CD4-positive, alpha-beta T cell treated with Interleukin-2 at 100 ng/mL for 4 hours (primary cell): ENCODE measurements at places on chromosomes 2 and 18.

DNA sequence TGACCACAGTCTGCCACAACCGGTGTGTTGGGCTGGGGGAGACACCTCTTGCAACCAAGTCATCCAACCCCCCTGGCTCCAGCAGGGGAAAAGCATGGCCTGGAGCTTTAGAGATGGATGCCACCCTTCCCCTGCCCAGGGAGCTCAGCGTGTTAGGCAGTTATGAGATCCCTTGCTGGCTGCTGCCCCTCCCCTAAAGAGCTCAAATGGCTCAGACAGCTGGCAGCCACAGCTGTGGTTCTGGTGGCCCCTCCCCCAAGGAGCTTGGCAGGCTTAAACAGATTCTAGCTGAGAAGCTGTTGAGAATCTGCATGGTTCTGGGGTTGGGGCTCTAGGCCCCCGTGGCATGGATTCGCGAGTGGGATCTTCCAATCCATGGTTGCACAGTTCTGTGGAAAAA, 64.7 kb downstream of the TEX51 start:
- DNase-seq, result no peak

DNA sequence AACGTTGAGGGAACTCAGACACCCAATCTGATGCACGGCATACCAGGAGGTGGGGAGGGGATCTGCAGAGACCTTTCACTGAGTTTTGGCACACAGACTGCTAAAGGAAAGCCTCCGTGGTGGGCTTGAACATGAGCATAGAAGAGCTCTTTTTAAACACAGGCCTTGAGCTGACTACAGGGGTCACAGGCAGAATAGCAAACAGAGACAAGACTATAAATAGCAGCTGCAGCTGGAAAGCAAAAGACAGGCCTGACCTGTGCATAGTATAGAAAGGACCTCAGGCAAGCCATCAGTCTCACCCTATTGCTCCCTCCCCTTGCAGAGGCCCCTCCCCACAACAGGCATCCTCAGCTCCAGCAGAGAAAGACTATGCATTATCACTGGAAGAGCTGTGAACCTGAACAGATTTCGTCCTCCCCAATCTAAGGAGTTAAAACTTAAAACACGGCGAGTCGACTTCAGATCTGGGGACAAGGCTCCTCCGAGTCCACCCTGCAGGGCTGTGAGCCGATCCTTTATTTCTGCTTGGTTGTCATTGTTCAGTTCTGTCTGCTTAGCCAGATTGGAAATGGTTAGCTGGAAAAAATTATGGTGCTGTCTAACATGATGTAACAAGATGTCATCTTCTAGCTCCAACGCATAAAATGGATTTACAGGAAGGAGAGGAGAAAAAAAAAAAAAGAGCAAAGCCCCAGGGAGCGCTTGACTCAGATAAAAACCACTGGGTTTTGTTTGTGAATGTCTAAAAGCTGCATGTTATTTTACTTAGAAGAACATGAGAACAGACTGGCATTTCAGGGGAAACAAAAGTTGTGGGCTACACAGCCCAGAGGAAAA, 25.2 kb upstream of the LCLAT1 start:
- DNase-seq, result peak; percentile 26

GRCh38 chr2:229586746-229587705, 127.3 kb downstream of the DNER start:
- no peak for DNase-seq

- peak; percentile 56 for DNase-seq
Observed at GRCh38 chr2:98464772-98465310, 20.2 kb downstream of the INPP4A start.

DNA sequence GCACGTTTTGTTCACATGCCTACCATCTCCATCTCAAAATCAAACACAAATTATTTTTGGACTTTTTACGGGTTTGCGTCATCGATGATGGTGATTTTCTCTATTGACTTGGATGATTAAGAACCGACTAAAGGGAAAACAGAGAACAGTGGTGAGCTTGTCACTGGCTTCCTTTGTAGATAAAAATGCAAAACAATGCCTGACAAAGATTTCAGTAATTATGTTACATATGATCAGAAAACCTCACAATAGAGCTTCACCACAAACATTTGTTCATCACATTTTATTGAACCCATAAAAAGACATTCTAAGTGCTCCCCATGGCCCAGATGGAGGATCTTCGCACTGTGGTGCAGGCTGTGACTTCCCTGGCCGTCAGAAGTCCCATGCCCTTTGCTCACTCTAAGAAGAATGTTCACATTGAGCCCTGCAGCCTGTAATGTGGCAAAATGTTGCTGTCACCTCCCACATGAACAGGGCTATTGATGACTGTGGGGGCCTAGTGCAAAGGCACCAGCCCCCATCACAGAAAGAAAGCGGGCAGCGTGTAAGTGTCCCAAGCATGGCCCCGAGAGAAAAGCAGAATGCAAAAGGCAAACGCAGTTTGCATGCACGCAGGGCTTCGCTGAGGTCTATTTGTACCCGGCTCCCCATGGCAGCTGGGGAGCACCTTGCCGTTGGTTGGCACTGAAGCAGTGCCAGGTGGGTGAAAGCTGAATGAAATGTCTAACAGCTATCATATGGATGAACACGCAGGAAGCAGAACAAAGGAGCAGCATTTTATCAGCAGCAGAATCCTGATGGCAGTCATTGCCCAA, 60.6 kb downstream of the BCL2 start:
- no peak for DNase-seq

DNA sequence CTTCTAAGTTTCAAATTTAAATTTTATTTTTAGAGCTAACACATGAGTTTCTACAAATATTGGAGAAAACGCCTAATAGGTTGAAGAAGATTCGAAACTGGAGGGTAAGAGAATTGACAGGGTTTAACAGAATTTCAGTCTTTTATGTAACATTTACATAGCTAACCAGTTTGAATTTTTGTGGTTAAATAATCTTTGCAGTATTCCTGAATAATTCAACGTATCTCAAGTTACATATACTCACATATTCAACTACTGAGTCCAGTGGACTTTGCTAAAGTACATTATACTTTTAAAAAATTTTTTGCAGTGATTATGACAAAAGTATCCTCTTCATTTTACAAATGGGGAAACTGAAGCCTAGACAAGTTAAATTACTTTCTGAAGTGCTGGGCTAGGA, 34.0 kb downstream of the CCNT2 start:
- DNase-seq, result no peak

GRCh38 chr18:43382641-43383403, 105.5 kb upstream of the SYT4 start:
- no peak for DNase-seq

- no peak for DNase-seq
Observed at GRCh38 chr2:205727174-205727573, 44.9 kb downstream of the NRP2 start.

DNA sequence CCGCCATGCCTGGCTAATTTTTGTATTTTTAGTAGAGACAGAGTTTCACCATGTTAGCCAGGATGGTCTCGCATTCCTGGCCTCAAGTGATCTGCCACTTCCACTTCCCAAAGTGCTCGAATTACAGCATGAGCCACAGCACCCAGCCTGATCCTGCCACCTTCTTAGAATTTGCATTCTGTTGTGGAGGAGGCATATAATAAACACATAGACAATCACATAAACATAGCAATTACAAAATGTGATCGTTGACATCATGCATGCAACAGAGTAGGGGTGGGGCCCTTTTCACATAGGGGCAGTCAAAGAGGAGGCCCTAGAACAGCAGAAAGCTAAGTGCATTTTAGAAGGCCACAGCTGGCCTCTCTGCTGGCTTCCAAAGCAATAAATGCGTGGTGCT, 39.9 kb upstream of the TSPYL6 start:
- DNase-seq, result no peak

DNA sequence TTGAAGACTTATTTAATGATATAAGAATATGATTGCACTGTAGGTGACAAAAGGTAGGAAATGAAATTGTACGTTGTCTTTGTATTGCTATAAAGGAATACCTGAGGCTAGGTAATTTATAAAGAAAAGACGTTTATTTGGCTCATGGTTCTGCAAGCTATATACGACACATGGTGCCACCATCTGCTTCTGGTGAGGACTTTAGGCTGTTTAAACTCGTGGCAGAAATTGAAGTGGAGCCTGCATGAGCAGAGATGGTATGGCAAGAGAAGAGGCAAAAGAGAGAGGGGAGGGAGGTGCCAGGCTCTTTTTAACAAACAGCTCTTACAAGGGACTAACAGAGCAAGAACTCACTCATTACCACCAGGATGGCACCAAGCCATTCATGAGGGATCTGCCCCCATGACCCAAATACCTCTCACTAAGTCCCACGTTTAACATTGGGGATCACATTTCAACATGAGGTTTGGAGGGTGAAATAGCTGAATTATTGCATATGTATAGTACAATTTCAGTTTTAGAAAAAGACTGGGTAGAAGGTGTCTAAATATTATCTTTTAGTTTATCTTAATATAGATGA, 86.8 kb downstream of the GULP1 start:
- no peak for DNase-seq

- no peak for DNase-seq
Observed at GRCh38 chr18:54696616-54697293, 105.7 kb downstream of the DYNAP start.

DNA sequence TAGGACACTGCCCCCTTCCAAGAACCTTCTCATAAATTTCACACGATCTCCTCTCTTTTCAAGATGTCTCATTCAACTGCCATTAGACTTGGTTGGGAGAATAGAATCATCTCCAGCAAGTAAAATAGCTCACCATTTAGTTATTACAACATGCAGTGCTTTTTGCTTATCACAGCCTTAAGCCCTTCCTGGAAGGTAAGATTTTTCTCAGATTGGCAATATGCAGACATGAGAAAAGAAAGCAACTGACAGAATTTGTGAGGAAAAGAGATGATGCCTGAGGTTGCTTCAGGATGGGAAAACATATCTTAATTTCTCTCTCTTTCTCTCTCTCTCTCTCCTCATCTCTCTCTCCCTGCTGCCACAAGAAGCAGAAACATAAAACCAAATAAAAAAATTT, 855.1 kb upstream of the ACVR2A start:
- no peak for DNase-seq

DNA sequence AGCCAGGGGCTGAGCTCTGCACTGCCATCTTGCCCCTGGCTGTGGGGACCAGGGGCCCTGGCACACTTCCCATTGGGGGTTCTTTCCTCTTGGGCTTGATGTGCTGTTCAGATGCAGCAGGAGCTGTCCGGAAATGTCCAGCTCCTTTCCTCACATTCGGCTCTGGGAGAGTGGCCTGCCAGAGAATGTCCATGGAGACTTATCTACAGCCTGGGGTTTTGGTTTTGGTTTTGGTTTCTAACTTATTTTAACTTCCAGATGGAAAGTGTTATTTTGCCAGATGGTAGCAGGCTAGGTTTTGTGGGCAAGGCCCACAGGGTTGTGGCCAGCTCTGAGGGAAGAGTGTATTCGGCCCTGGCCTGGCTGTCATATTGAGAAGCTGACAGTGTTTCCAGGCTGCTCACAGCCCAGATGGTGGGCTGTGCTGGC, 177.3 kb downstream of the ANKRD30B start:
- no peak for DNase-seq

DNA sequence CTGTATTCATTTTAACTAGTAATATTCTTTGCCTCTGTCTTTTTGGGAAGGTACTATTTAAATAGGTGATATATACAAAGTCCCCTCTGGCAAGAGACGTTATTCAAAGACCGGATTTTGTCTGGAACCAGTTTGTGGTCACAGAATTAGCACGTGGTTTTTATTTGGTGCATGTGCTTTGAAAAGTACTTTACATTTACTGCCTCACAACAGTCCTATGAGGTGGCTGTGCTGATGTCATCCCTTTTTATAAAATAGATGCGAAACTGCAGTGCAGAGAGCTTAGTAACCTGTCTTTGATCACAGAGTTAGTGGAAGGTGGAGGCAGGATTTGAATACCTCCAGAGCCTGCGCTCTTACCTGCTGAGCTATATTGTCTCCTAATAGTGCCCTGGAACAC, 4.0 kb downstream of the LPIN1 start:
- DNase-seq, result peak; percentile 84

GRCh38 chr2:172869861-172870260, 134.2 kb downstream of the RAPGEF4 start:
- DNase-seq, result no peak

GRCh38 chr2:122433123-122433754, 677.8 kb downstream of the TSN start:
- no peak for DNase-seq

DNA sequence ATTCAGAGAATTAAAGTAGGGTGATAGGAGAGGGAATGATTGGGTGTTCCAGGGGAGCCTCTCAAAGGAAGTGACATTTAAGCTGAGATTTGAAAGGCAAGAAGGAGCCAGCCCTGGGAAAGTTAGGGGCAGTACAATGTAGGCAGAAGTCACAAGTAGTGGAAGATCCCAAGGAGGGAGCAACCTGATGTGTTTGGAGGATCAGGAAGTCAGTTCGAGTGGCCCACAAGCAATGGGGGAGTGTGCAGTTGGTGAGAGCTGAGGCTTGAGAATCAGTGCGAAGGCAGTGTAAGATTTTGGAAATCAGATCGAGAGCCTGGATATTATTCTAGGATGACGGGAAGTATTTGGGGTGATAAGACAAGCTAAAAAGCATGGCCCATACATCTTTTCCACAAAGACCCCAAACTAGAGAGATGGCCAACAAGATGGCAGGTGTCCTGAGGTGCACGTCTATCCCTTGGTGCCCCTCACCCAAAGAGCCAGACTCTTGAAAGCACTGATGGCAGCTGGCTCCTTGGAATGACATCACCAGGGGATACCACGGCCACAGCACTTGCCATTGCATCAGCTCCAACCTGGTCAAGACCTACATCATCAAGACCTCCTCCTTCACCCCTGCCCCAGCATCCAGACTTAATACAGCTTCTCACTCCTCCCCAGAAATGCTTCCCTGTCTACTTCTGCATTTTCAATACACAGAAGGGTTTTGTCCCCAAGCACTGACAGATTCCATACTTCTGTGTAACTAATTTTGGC, 127.3 kb downstream of the BCL2 start:
- no peak for DNase-seq

GRCh38 chr2:39069136-39069515, 51.7 kb downstream of the SOS1 start:
- peak; percentile 31 for DNase-seq

DNA sequence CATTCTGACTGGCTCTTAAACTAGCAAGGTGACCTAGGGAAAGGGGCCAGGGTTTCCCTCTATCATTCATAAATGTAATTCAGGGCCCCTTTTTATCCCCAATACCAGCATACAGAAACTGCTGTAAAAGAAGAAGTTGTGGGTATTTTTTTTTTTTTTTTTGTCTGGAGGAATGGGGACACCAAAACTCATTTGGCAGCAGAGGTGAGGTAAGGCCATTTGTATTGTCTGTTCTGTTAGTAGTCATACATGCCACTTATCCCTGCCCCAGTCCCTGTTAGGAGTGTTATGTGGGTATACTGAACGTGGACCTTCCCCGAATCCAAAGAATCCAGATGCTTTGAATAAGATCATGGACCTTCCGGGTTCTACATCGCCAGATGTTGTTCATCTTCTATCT, 1.7 kb downstream of the SEPTIN2 start:
- DNase-seq, result no peak

GRCh38 chr2:9830685-9831410, 12.4 kb upstream of the TAF1B start:
- DNase-seq, result no peak

DNA sequence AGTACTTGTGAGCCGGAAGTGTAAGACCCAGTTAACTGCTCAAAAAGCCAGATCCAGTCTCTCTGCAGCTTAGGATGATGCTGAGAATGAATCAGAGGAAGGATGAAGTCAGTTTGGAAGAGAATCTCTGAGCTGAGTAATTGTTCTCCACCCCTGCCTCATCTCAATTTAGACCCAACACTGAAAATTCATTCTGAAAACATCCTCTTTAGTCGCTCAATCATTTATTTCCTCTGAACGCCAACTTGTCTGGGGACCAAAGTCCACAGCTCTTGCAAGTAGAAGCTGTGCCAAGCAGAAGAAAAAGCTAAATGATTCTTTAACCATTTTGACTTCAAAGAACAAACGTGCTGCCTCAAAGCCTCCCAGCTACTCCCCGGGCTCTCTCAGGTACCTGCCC, 177.1 kb upstream of the KLHL29 start:
- DNase-seq, result no peak
